WTC11 (cell line): ENCODE measurements at places on chromosomes 11 and 22.
A peak's percentile ranks its signal among the peaks of the same experiment; 100 is the strongest.

DNA sequence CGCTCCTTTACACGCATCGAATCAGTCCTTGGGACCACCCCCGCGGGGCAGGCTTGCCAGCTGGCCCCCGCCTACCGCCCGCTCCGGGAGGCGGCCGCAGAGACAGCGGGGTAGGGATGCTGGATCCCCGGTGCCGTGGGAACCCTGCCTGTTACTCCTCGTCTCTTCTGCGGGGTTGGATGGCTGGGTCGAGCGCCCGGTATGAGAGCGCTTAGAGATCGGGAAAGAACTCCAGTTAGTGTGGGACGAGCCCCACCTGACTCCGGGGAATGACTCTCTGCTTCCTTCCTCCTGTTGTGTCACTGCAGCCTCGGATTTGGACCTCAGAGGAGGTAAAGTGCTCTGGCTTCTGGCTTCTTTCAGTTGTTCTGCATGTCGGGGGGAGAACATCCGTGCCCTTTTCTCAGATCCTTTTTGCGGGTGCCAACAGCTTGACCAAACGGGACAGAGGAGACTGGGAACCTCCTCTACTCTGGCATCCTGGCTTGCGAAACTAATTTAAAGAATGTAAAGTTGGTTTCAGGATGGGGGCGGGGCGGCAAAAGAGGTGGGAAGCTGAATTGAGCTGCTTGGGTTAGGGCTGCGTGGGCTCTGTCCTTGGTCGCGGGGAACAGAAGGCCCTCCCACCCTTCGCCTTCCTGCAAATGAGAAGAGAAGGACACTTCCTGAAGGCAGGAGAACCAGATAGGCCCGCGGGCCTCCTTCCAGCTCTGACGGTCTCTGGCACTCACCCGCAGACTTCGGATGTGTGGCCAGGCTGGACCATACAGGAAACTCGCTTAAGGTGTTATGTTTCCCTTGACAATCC is 938 bp downstream of the LAYN start:
- peak; percentile 59 for DNase-seq

DNA sequence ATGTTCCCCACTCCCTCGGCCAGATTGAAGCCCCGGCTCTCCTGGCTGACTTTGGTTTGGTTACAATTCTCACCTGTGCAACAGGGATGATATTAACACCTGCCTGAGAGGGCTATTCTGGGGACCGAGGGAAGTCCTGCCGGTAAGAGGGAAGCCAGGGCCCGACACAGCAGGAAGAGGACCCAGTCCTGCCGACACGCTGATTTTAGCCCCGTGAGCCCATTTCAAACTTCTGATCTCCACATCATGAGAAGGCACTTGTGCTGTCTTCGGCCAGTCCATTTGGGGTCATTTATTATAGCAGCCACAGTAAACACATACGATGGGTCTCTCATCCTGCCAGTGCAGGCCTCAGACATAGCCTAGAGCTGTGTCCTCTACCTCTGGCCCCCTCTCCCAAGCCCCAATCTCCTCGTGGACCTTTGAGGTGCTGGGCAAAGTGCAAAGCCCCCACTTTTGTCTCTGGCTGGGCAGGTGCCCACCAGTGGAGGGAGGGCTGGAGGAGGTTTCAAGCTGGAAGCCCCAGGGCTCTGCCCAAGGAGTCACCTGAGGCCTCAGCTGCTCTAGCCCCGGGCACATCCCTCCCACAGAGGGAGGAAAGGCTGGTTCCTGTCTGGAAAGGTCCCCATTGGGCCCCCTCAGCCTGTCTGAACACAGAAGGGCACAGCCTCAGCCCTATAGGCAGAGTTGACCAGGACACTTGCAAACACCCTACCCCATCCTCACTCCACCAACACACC is 59.1 kb upstream of the FGF3 start:
- DNase-seq: no peak

- DNase-seq: no peak
Observed at GRCh38 chr11:118911113-118911879, 14.4 kb downstream of the BCL9L start.

DNA sequence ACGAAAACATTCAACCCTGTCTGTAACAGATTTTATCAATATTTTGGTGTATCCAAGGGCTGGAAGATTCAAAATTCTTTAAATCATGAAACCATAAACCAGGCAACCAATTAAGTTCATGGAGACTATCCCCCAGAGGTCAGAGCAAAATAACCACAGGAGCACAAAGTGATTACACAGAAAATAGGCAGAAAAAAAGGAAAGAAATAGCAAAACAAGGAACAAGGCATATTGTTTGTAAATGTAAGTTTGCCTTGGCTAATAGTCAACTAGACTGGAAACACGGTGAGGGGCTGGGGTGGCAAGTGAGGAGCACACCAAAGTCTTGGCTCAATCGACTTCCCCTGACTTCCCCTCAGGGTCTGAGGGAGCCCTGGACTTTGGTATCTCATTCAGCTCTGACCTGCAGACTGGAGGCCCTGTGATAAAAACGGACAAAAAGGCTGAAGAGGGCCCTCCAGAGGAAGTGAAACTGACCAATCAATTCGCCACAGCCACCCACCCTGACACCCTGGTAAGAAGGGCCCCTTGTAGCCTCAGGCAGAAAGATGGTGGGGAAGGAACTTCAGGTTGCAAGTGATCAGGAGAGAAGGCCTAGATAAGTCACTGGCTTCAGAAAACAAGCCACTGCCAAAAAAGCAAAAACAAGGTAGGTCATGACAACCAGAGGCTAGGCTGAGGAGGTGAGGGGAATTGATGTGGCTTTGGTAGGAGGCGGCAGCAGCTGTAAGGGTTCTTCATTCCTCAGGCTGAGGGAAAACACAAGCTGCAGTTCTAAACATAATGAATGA is 1.8 kb downstream of the SIK3 start:
- DNase-seq: peak; percentile 32

DNA sequence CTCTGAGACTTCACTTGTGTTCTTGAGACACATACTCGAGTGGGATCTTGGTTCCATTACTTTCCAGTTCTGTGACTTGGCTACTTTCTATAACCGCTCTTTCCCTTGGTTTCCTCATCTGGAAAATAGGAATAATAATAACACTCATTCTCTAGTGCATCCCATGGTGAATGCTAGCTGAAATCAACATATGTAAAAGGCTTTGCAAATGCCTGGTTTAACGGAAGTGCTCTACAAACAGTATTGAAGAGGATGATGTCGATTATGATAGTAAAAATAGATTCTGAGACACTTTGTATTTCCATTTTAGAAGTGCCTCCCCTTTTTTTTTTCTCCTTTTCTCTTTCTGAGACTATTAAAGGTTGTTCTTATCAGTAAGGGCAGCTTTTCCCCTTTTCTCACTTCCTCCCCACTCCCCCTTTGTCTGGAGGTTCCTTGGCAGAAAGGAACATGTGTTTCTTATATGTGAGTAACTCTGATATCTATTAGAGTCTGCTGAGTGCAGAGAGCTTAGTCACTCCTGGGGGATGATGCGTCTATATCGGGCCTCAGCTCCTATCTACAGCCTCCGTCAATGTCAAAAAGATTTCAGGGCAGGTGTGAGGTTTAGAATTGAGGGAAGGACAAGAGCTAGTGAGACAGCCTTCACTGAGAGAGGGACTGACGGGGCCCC is 489.3 kb downstream of the NTM start:
- DNase-seq: no peak

DNA sequence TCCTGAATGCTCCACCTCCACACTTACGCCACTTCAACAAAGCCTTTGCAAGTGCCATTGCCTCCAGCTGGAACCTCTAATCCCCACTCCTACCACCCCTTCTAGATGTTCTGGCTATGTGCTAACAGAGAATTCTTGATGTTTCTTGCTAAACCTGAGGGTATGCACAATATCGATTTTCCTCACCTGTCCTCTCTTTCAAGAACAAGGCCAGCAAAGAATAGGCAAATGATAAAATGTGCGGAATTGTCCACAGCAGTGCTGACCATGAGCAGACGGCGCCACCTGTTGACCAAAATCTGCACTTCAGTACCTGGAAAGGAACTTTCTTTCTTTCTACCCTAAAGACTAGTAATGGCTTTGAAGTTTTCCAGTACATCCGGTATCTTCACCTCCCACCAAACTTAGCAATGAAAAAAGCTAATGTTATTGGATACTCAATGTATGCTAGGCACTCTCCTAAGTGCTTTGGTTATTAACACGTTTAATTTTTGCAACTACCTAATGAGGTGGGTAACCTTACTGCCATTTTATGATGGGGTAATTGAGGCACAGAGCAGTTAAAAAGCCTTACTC is 3.4 kb downstream of the TIMM10 start:
- peak; percentile 86 for DNase-seq

- peak; percentile 76 for DNase-seq
Observed at GRCh38 chr11:119422809-119423508, at the start of gene THY1. Gene THY1 (minus strand): TSS chr11:119423172. CDS start chr11:119420905, 2,267 bp downstream.

- no peak for DNase-seq
Observed at GRCh38 chr11:105489446-105489845, 120.4 kb upstream of the GRIA4 start.

DNA sequence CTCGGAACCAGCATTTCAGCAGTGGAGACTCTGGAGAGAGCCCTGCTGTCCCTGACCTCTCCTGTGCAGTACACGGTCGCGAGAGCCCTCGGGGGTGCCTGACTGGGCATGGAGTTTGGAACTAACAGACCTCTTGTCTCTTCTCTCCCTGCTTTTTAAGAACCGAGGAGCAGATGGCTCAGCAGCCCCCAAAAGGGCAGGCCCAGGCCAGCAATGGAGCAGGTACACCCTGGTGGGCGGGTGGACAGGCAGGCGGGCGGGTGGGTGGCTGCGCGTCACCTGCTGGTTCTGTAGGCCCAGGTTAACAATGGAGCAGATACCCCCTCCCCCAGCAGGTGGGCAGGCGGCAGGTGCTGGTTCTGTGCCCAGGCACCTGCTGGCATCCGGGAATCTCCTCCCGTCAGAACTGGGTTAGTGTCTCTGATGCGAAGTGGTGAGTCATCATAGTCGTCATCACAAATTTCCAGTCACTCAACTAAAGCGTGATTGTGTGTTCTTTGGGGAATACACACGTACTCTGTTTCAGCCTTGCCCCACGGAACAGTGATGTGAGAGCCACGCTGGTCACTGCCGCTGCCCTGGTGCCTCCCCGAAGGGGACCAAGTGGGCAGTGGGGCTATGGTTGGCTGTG is 41.1 kb downstream of the GRAMD4 start:
- DNase-seq: no peak

DNA sequence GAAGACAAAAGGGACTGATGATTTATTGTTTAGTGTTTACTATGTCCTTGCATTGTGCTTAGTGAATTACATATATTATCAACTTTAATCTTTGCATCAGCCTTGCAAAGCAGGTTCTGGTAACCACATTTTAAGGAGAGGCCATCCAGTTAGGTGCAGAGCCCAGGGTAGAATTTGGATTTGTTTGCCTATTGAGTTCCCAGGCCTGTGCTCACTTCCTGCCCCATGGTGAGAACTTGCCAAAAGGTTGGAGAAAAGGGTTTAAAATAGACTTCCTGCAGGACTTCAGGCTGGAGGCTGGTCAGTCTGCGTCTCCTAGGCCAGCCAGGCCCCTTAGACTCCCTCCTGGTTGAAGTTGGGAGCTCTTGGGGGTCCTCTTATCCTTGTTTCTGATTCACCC is 72.1 kb downstream of the ATXN10 start:
- no peak for DNase-seq

GRCh38 chr22:36938028-36938425 is 24.6 kb downstream of the CSF2RB start:
- DNase-seq: no peak

DNA sequence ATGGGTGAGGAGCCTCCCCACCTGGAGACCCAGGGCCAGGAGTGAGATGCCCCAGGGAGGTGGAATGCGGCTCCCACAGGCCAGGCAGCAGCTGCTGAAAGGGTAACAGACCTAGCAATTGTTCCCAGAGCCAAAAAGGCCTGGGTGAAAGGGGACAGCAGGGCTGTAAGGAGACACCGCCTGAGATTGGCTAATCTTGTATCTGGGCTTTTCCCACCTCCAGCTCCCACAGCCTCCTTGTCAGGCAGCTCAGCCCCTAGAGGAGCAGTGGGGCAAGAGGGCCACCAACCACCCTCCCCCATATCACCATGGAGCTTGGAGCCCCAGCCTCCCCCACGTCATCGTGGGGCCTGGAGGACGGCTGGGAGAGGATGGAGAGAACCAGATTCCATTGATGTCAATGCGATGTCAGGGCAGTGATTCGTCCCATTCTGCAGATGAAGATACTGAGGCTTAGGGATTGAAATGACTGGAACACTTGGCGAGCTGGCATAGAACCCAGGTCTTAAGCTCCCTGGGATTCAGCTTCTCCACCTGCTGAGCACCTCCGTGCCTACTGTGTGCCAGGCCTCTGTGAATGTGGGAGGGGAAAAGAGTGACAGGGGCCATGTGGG is 2.9 kb upstream of the MGAT3 start:
- no peak for DNase-seq

DNA sequence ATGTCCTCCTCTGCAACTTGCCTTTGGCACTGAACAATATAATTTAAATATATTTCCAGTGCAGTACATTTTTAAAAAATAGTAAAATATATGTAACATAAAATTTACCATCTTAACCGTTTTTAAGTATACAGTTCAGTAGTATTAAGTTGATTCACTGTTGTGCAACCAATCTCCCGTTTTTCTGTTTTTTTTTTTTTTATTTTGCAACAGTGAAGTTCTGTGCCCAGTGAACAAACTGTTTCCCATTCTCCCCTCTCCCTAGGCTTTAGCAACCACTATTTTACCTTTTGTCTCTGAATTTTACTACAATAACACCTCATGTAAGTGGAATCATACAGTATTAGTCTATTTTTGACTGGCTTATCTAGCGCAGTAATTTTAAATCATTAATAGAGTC is 13.8 kb downstream of the PRRG4 start:
- no peak for DNase-seq

GRCh38 chr11:15327786-15328231 is 213.1 kb downstream of the INSC start:
- peak; percentile 90 for DNase-seq

GRCh38 chr22:36764641-36765040 is 11.3 kb downstream of the IFT27 start:
- DNase-seq: no peak

DNA sequence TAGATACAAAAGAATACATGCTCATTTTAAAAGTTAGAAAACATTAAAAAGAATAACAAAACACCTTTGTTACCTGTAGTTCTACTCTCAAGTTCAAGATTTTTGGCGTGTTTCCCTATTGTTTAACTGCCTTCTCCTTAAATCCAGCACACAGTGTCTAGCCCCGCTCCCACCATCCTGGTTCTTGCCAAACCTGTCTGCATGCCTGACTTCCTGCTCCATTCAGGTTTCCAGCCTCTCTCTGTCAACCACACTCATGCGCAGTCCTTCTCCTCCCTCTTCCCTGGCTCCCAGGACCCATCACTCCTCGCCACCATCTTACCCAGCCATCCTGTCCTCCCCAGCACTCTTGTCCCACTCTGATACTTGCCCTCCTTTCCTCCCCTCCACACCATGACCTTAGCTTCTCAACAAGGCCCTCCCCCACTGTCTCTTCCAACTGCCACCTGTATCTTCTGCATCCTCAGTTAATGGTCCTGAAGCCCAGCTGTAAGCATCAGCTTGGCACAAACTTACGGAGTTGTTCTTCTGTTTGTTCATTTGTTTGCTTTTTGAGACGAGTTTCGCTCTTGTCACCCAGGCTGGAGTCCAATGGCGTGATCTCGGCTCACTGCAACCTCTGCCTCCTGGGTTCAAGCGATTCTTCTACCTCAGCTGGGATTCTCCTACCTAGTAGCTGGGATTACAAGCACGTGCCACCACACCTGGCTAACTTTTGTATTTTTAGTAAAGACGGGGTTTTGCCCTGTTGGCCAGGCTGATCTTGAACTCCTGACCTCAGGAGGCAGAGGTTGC is 7.5 kb upstream of the MYH9 start:
- no peak for DNase-seq
